ENCODE measurements at places on chromosomes 4 and X. TPM values are rescaled to one million over a fixed set of nuclear protein-coding genes. Genes with fewer than 3 reads are reported as not detected.

CT45A10 gene
- not detected for total RNA-seq

LPAR4 gene
- total RNA-seq: 1.3 TPM

SCML2 gene
- 1.5 TPM for total RNA-seq

CDKL5 gene
- total RNA-seq: 3.7 TPM

ITM2A gene
- 3.3 TPM for total RNA-seq

SLC7A11 gene
- 21.8 TPM for total RNA-seq

RRAGB gene
- total RNA-seq: 16.6 TPM

GLOD5 gene
- total RNA-seq: not detected

CYBB gene
- total RNA-seq: not detected

DCAF4L1 gene
- 0.25 TPM for total RNA-seq

MAGEE1 gene
- 2.5 TPM for total RNA-seq

FAM47A gene
- total RNA-seq: not detected

CFAP99 gene
- not detected for total RNA-seq

GPR119 gene
- total RNA-seq: not detected

ZNF185 gene
- total RNA-seq: 4.7 TPM

BRS3 gene
- not detected for total RNA-seq

SEL1L3 gene
- total RNA-seq: 83.5 TPM

GLRA2 gene
- not detected for total RNA-seq

RNF150 gene
- 0.99 TPM for total RNA-seq

PAGE2 gene
- not detected for total RNA-seq

TMEM154 gene
- 5.5 TPM for total RNA-seq

VSIG4 gene
- total RNA-seq: not detected

ADGRA3 gene
- total RNA-seq: 22.8 TPM

BLOC1S4 gene
- 5.4 TPM for total RNA-seq

NPY5R gene
- total RNA-seq: not detected

ANKRD50 gene
- total RNA-seq: 22.2 TPM

SGMS2 gene
- 144 TPM for total RNA-seq

SH2D1A gene
- total RNA-seq: not detected

UGT2B11 gene
- total RNA-seq: not detected

METAP1 gene
- 57.5 TPM for total RNA-seq

RHOXF2 gene
- not detected for total RNA-seq

TRIM75 gene
- not detected for total RNA-seq

CDX4 gene
- total RNA-seq: not detected

ZNF595 gene
- 11.0 TPM for total RNA-seq

IQCM gene
- total RNA-seq: 0.27 TPM

ARHGAP36 gene
- not detected for total RNA-seq

OFD1 gene
- total RNA-seq: 20.3 TPM

SHROOM4 gene
- 1.4 TPM for total RNA-seq

SMR3B gene
- total RNA-seq: not detected
